ENCODE measurements at places on chromosomes 1 and 21.

GRCh38 chr1:57616921-57617320, 193.1 kb upstream of the DAB1 start:
- DNase-seq: no peak

DNA sequence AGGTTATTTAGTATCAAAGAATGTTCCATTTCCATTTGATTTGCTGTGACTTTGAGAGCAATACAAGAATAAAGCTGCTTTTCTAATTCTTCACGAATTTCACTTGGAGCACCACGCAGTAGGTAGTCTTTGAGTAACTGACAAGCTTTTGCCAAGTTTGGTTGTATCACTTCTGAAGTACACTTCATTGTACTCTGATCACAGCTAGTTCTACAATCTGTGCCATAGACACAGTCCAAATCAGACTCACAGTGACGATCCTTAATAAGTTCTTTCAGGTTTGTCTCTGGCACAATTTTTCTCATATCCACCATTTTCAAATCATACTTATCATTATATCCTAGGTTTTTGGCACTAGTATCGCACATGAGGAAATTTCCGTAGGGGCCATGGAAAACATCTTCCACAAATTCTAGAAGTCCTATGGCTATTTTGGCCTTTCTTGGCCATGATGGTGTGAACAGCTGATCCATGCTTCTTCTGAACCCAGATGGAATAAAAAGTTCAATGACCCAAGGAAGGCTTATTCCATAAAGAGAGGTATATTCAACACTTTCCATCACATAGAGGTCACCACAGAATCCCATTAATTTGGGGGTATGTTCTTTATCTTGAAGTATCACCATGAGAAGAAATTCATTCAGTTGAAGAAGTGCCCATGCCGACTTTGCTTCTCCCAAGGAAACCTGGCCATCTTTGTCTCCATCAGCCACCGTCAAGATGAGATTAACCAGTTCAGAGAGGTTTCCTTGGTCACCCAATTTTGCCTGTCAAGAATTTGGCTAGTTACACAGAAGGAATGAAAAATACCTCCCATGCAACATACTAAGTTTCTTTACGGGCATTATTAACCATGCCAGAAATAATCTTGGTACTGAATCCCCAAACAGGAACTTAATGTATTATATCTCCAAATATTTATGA, 11.9 kb downstream of the RPL5 start:
- no peak for DNase-seq

DNA sequence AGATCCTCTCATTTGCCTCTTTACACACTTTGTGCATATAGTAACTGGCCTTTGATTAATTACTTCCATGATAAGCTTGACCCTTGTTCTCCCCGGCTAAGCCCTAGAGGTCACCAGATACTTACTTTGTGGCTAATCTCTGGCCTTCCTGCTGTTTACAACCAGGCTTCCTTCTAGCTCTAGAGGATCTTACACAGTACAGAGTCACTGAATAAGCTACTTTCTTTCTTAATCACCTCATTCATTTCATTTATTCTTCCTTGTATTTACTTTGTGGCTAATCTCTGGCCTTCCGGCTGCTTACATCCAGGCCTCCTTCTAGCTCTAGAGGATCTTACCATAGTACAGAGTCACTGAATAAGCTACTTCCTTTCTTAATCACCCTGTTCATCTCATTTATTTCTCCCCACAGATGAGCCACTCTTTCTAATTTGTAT, 144.3 kb upstream of the C1orf21 start:
- no peak for DNase-seq

DNA sequence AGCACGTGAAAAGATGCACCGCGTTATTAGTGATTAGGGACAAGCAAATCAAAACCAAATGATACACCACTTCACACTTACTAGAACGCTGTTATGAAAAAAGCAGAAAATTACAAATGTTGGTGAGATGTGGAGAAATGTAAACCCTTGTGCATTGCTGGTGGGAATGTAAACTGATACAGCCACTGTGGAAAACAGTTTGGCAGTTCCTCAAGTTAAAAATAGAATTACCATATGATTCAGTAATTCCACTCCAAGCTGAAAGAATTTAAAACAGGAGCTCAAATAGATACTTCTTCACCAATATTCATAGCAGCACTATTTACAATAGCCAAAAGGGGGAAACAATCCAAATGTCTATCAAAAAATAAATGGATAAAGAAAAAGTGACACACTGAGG, 10.3 kb upstream of the EVI5 start:
- DNase-seq: no peak

DNA sequence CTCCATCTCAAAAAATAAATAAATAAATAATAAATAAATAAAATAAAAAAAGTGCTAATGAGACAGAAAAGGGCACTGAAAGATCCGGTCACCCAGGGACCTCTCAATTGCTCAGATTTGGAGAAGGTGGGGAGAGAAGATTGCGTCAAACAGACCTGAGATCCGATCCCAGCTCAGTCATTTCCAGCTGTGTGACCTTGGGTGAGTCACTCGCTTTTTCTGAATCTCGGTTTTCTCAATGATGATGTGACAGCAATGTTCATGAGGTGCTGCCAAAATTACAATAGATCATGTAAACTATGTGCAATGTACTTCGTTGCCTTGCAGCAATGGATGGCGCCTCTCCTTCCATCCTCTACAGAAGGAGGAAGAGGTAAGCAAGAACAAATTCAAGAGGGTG, 11.1 kb upstream of the MEF2D start:
- no peak for DNase-seq

- DNase-seq: peak; percentile 36
Observed at GRCh38 chr1:36342426-36343185, 19.2 kb upstream of the EVA1B start.

DNA sequence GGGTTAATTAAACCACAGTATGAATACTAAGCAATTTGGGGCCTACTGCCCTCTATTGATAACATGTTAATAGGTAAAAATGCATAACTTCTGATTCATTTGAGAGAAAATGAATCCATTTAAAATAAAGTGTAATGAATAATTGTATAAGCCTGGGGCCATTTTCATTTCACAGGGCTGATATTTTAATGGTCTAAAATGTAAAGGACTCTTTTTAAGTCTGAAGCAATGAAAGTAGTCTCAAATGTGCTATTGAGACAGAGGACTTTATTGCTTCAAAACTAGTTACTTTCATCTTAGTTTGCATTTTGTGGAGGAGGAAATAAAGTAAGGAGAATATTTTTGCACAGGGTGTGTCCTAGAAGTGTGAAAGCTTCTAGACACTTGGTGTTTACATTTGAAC, 155.4 kb downstream of the TLR5 start:
- no peak for DNase-seq

DNA sequence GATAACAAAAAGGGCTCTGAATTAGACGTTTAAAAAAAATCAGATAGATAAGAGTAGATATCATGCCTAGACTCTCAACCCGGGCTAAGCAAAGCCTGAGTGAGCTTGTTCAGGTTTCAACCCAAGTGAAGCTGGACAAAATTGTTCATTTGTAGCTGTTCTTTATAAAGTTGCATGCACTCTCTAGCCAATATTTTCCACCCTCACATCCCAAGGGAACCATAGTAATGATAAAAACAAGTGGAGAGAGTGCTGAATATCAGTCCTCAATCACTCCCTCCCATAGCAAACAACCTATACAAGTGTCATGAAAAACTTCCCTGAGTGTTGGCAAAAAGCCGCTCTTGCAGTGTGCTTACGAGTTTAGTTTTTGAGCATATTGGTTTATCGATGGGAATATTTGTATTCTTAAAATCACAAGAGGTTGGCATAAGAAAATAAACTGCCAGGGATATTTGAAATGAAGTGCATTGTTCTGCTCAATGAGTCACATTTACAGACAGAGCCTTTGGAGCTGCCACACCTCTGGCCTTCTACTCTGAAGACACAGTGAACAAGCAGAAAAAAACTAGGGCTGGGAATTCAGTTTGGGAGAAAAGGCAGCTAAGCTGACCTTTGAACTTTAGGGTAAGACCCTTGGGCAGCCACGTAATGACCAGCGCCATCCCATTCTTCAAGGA, 2.2 kb upstream of the CLCA2 start:
- DNase-seq: no peak

DNA sequence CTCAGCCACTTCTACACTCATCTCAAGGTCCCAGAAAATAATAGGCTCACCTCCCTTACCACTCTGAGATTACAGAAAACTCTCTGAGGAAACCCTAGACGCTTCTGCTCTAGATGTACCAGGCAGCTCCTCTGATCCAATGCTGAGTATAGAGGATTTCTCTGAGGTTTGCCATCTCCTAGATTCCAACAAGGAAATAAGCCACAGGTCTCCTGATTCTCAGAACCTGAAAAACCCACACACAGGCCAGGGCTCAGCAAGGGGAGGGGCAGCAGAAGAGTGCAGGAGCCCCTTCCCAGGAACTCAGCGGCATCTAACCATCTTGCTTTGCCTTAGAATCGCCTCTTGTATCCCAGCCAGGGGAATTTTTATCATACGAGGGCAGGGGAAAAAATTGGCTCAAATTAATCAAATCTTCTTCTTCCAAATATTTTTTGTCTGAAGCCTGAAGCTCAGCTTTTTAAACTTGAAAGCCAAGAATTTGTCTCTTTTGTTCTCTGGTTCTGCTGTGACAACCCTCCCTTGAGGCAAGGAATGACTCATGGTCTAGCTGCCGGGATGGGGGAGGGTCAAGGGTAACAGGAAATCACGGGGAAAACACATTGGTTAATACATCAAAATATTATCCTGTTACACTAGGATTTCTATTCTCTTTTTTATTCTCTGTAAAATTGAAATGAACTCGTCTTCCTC, 30.8 kb downstream of the GORAB start:
- peak; percentile 73 for DNase-seq

DNA sequence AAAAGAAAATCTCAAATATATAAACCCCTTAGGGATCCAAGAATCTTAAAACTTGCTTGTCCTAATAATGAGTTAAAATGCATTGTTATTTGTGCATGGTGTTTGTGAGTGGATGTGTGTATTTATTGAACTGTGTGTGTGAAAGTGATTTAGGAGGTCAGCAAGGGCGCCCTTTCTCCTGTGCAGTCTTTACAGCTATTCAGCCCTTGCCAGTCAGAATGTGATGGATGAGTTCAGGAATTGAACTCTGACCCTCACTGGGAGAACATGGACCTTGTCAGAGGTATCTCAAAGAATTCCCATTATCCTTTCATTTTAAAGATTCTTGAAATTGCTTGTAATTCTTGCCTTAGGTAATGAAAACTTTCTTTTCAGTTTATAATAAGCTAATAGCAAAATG, 493.0 kb upstream of the ADGRL4 start:
- no peak for DNase-seq

DNA sequence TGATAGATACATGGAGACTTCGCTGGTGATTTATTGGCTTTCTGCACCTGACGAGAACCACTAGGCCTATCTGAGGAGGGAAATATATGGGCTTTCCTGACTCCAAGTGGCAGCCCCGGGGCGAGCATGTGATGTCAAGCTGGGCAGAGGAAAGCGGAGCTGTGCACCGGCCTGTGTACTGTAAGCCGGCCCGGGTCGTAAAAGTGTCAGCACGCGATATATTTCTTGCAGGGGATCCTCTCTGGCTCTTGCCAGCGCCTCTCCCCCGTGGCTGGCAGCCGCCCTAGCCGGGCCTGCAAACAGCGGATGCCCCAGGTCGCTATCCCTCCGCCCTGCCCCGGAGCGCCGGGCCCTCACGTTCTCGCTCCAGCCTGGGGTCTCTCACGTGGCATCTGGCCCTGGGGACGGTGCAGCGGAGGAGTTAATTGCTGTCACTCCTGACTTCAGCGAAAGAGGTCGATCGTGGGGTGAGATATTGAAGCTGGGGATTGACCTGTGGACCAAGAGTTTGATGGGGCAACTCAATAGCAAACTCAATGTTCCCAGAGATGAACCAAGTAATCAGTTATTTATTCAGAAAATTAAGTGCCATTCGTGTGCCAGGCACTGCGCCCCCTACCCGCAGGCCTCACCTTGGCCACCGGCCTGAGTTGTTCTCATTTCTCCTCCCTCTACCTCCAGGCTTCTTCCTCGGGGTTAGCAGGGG, 41.0 kb upstream of the HAO2 start:
- peak; percentile 30 for DNase-seq
